Breast epithelium (tissue), 4 donors: ENCODE measurements at places on chromosomes 5 and 9. TPM values are rescaled to one million over a fixed set of nuclear protein-coding genes. Genes with fewer than 3 reads are reported as not detected.

Gene PPP2R2B
- total RNA-seq: 1.8 TPM

Gene PAIP1
- total RNA-seq: 70.5 TPM

Gene ACOT12
- total RNA-seq: not detected

Gene OR13C9
- not detected for total RNA-seq

Gene HSD17B3
- total RNA-seq: not detected

DNA sequence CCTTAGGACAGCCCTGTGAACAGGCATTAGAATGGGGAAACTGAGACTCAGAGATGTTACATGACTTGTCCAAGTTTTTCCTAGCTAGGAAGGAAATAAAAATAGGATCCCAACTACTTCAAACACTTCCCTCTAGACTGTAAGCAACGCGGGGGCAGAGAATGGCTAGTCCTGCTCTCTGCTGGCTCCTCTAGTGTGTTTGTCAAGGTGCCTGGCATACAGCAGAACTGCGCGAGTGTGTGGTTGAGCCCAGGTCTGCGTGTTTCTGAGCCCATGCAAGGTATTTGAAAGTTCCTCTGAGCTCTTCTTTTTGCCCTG is 152.5 kb downstream of the MACROH2A1 start:
- no peak for DNase-seq

- DNase-seq: no peak
These were observed 176.4 kb upstream of the CHD1 start for GRCh38 chr5:99105216-99105615.

DNA sequence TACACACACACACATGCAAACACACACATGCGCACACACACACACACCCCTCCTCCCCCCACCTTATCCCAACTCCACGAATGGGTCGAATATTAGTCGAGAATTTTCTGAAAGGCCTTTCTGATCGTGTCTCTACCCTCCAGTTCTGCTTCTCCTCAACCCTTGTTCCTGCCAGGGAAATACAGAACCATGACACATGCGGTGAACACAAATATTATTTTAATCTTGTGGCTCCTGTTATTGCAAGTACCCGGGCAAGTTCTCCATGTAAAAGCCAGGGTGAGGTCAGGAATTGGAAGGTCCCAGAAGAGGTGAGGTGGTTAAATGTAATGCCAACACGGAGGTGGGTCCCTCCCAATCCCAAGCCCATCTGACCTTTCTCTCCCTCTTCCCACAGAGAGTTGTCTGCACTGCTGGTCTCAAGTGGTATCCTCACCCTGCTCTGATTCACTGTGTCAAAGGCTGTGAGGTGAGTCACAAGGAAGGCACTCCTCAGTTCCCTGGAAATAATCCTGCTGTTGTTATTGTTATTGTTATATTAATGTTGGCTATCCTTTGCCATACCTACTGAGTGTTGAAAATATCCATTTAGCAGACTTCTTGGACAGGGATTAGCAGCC is 223.7 kb downstream of the PAPPA start:
- no peak for DNase-seq

- DNase-seq: no peak
These were observed 45.7 kb downstream of the MARCHF3 start for GRCh38 chr5:126984632-126985031.

DNA sequence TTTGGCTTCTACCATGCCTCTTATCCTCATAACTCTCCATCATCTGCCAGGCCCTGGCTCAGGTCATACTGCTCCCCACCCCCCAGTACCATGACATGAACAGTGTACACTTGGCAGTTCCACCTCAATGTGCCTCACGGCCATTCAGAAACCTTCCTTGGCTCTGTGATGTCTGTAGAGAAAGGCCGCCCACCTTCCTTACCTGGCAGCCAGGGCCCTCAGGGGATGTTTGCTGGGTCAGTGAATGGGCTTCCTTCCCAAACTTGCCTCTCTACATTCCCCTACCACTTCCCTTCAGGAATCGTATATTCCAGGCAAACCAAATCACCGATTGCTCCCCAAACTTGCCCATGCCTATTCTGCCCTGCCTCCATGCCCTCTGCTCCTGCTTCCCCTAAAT is 101.1 kb downstream of the PSD2 start:
- DNase-seq: no peak

DNA sequence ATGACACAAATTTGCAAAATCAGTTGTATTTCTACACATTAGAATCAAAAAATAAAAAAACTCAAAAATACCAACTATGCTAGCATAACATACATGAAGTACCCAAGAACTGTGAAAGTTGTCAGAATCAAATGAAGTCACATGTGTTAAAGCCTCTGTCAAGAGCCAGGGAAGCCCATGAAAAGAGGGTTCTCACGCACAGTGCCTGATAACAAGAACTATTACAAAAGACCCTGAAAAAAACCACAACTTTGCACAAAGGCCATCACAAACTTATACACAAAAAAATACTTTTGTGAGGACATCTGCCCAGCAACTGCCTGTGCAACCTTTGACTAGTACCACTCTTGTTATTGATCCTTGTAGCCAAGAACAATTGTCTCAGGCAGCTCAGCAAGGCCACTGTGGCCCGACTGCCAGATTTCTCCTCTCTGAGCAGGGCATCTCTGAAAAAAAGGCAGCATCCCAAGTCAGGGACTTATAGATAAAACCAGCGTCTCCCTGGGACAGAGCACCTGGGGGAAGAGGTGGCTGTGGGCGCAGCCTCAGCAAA is 28.9 kb upstream of the HNRNPA0 start:
- DNase-seq: no peak

DNA sequence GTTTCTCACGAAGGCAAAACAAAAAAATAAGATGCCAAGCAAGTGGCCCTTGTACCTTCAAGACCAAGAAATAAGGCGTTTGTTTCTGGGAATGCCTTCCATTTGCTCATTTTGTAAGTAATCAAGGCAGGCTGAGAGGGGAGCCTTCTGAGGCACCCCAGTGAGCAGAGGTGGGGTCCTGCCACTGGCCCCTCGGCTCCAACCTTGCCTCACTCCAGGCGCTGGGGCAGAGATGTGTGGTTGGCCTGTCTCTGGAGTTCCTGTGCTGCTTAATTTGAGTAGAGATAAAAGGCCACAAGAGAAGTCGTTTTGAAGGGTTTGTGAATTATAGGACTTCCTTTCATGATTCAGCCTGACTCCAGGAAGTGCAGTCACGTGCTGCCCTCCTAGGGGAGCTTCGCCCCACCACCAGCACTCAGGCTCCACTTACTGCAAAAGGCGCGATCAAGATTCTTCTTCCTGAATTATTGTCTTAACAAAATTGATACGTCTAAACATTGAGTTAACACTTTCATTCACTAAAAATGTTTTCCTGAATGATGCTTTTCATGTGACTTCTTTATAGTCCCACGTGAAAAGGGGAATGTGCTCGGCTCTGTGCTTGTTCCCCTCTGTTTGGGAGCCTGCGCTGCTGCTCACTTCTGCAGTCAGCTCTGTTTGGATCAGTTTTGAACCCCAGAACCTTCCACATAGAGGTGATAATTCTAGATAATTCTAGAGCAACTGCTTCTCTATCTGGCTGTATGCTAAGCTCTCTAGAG is 13.7 kb downstream of the SYK start:
- DNase-seq: no peak

DNA sequence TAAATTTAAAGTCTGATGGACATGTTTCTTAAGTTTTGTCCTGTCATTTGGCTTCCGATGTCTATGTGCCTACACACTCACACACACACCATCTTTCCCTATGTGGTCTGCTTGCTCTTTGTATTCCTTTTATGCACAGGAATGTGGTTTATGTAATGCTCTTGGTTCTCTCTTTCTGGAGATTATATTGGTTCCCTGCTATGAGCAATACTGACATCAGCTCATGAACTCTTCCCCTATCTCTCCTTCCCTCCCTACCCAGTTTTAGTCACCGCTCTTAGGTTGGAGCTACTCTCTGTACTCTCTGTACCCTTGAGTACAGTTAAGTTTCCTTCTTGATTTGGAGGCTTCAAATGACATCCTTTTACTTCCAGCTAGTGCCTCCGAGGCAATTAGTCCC is 77.9 kb upstream of the MVB12B start:
- DNase-seq: no peak
